ENCODE measurements at places on chromosomes 2 and 18.

DNA sequence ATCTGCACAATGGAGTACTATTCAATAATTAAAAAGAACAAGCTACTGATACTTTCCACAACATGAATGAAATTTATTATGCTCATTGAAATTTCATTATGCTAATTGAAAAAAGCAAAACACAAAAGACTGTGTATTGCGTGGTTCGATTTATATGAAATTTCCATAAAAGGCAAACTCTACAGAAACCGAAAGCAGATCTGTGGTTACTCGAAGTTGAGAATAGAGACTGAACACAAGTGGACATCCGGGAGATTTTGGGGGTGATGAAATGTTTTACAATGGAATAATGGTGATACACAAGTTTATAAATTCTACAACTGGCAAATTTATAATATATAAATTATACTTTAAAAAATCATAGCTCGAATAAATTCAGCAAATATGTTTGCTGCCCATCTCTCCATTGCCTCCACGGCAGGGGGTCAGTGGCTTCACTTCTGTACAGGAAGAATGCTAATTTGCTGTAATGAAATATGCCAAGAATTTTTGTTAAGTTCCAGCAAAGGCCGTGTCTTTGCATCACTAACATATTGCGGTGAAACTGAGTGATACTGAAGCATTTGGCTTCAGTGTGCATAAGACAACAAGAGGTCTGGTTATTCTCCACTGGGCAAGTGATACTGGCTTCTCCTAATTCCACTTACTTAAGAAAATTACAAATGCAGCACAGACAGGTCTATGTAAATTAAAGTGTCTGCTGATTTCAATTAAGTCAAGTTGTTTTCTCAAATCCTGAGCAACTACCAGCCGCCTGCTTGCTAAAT lies 96.7 kb downstream of the TMEM163 start:
- no peak for ATAC-seq

GRCh38 chr2:149885468-149885867 lies 297.9 kb upstream of the MMADHC start:
- no peak for ATAC-seq

DNA sequence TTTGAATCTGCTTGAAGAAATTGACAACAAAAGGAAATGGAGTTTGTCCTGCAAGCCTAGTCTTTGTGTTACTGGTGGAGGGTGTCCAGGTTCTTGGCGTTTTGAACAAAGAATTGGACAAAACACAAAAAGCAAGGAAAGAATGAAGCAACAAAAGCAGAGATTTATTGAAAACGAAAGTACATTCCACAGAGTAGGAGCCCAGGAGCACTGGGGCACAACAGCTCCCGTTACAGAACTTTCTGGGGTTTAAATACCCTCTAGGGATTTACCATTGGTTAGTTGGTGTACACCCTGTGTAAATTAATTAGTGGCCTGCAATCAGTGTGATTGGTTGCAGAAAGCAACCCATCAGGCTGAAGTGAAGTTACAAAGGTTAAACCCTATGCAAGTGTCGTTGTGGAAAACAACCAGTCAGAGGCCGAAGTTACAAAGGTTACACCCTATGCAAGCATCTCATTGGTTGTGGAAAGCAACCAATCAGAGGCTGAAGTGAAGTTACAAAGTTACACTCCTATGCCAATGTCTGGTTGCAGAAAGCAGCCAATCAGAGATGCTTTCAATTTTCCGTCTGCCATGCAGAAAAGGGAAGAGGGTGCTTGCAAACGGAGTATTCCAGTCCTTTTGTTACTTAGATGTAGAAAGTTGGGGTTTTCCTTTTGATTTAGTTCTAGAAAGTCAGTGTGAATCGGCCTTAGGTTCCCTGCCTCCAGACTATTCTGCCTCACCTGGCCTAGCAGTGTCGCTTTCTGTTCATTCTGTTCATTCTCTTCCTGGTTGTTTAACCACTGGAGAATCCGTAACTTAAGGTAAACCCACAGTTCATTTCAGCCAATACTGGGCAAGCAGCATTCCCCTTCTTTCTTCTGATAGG lies 47.6 kb upstream of the PTH2R start:
- peak; percentile 62 for ATAC-seq

- ATAC-seq: no peak
Observed at GRCh38 chr2:239006622-239007285, 158.9 kb downstream of the TWIST2 start.

GRCh38 chr2:111905990-111906735 lies 7.8 kb downstream of the MERTK start:
- peak; percentile 28 for ATAC-seq

DNA sequence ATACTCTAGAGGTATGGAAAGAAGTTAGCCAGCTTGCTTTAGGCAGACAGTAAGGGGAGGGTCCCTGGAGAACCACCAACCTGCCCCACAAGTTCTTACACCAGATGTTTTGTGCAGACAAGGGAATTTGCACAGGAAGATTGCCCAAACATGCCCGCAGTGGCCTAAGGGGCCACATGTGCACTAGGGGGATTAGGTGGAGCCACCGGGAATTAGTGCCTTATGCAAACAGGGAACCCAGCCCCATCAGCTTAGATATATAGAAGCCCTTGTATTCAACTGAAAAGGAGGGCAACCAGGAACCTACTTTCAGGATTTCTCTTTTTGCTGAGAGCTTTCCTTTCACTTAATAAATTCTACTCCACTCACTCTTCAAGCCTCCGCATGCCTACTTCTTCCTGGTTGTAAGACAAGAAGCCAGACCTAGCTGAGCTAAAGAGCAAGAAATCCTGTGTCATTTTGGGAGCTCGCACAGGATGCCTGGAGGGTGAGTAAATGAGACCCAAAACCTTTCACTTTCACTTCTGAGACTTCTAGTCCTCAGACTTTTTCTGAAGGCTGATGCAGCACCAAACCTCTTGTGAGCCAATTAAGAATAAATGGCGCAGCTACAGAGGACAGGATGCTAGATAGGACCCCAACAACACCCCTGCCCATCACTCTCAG lies 146.3 kb downstream of the GCA start:
- peak; percentile 45 for ATAC-seq

GRCh38 chr2:10204326-10205161 lies 82.0 kb downstream of the RRM2 start:
- no peak for ATAC-seq
